8988T (cell line): ENCODE measurements at places on chromosomes 7 and 10.
A peak's percentile ranks its signal among the peaks of the same experiment; 100 is the strongest.

DNA sequence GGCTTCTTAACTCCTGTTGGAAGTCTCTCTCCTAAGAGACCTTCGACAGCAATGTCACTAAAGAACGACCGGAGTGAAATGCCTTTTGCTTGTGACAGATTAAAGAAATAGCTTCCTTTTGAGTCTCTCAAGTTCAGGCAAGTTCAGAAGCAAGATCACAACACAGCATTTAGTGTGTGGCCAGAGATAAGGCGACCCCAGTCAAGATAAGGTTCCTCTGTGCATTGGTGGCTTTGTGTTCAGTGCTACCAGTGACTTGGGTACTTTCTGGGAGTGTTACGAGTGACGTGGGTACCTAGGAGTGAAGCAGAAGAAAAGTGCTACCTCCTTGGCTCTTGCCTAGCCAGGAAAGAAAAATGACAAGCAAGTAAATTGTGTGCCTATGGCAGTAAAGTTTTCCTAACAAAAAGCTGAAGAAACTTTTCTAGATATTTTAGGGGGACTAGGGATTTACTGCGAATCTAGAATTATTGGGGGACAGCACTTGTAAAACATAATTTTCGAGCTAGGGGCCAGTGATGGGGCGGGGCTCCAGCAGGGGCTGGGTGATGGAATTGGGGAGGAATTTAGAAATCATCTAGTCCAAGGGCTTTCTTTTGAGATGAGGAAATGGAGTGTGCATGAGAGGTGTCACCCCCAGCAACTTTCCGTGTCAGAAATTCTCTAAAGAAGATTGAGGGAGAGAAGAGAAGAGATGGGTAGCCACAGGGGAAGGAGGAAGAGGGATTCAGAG lies 191.9 kb upstream of the LYZL2 start:
- DNase-seq: no peak

- no peak for DNase-seq
Observed at GRCh38 chr10:78025685-78026364, 3.5 kb downstream of the POLR3A start.

GRCh38 chr10:127556916-127557315 lies 7.8 kb downstream of the NPS start:
- no peak for DNase-seq

DNA sequence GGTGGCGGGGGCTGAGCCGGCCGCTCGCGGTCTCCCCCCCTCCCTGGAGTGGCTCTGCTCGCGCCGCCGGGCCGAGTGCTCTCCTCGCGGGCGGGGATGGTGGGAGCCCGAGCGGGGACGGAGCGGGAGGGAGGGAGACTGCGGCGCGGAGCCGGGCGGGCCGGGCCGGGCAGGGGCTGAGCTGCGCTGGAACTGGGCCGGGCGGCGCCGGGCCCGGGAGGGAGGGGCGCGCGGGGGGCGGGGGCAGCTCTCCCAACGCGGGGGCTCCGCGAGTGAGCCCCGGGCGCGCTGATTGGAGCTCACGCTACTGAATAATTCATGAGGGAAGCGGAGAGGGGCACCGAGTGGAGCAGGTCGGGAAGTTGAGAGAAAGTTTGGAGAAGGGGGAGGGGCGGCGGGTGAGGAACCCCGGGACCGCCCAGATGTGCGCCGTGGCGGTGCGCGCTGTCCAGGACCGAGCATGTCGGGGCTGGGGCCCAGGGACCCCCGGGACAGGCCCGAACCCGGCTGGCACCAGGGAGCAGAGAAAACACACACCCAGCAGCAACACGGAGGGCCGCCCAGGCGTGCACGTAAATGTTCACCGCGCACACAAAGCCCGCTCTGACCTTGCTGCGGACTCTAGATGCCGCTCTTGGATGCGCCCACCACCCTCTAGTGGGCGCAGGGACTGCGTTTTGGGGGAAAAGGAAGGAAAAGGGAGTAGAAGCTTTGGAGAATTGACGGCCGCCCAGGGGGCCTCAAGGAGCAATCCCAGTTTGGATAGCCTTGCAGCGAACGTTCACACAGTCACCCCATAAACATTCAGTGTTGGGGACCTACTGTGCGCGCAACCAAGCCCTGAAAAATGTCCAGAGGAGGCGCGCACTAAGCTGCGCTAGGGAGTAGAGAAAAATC lies at the start of gene EPHB4:
Gene EPHB4, minus strand, starts transcription at position 194 of the 897 bp plus-strand sequence. CDS start 493 bp downstream, outside the sequence.
- peak; percentile 55 for DNase-seq

DNA sequence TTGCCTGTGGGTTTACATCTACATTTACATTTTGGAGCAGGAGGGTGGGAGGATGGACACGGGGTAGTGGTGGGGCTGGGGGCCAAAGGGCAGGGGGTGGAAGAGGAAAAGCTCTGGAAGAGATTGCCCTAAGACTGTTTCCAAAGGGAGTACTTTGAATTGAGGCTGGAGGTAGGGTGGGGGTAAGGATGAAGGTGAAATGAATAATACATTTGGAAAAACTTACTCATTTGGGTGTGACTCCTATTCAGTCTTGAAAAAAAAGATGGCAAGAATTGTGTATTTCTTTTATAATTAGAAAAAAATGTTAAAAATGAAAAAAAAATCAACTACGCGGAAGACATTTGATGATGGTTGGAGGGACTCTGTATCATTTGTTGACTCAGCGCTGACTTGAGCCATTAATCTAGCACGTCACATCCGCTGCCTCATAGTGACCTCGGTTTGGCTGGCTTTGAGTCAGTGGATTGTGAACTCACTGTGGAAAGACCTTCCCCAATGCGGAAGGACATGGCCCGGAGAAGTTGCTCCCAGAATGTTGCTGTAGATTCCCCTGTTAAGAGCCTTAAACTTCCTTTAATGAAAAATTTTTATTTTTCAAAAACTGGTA lies 2.8 kb downstream of the FAM180A start:
- no peak for DNase-seq

GRCh38 chr10:68090586-68090985 lies 15.5 kb upstream of the HERC4 start:
- no peak for DNase-seq

DNA sequence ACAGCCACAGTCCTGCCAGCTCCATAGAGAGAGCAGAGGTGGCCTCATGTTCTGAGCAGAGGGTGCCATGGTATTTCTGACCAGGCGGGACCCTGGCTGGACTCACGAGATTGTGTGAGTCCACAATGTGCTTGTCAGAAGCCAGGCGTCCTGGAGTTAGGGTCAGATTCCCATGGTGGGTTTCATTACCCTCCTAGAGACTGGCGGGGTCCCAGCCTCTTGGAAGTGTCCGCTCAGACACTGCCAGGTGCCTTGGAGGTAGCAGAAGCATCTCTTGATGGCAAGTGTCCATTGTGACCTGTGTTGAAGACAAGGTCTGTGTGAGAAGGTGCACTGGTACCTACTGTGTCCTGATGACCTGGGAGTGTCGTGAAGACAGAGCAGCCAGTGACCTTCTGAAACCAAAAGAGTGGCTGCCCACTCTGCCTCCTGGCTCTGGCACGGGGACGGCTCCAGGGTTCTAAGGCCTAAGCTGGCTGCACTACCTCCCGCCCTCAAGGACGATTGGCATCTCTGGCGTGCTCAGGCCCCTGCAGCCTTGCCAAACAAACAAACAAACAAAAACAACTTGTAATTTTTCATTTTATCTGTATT lies 56.8 kb downstream of the MGMT start:
- DNase-seq: no peak

DNA sequence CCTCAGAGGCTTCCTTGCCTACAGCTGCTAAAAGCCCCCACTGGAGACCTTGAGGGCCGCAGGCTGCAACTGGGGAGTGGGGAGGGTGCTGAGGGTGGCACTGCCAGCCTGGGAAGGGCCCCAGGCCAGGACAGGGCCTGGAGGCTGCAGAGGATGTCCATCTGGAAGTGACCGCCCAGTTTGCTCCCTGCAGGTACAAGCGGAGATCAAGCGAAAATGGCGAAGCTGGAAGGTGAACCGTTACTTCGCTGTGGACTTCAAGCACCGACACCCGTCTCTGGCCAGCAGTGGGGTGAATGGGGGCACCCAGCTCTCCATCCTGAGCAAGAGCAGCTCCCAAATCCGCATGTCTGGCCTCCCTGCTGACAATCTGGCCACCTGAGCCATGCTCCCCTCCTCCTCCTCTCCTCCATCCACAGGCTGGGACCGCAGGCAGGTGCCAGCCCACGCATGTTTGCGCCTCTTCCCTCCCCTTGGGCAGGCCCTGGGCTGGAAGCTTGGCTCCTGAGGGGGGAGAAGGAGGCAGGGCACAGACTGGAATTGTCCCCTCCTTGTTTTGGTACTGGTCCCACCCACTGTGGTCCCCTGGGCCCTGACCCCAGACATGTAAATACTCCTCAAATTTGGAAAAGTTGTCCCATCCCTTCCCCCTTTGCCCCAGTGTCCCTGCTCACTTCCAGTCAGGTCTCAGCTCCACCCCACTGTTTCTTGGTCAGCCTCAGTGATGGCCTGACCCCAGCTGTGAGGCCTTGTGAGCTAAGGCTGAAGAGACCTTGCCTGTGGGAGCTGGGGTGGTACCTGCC lies 54.4 kb downstream of the ADCYAP1R1 start:
- DNase-seq: no peak

DNA sequence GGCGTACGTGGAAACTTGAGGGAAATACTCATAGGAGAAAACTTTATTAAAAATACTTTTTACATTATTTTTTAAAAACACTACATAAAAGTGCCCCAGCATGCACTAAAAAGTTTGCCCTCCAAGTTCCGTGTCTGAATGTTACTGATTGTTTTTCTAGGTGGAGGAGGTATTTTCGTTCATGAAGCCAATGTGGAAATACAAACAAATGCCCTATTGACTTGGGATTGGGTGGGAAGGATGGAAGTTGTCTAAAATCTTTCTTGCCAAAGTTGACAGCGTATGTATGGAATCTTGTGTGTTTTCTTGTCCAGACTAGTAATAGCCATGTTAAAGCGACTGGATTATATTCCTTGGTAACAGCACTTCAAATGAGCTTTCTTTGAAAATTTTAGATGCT lies 1.2 kb downstream of the PROSER2 start:
- no peak for DNase-seq

DNA sequence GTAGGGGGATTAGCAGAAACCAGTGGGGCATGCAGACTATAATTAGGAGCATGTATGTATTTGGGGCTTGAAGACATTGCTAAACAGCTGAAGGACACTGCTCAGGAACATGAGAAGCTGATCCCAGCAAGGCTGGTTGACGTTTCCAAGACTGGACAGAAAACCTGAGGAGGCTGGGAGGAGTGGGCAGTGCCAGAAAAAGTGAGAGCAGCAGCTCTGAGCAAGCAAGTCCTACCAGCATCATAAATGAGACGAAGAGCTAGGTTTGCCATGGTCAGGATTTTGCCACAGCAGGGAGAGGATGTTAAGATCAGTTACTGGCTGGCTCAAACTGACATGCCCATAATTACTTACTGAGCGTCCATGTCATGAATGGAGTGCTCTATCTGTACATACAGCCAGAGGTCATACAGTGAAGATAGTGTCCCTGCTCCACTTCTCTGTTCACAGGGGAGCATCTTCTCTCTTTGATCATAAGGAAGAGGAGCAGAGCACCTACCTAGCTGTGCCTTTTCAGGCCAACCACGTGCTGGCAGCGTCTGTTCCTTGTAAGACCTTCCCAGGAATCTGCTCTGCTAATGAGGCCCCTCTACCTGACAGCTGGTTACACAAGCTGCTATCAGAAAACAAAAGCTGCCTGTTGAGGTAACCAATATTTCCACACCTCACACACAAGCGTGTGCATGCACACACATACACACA lies 44.7 kb downstream of the PDE1C start:
- DNase-seq: no peak

GRCh38 chr7:55155351-55156117 lies 136.7 kb downstream of the EGFR start:
- no peak for DNase-seq

DNA sequence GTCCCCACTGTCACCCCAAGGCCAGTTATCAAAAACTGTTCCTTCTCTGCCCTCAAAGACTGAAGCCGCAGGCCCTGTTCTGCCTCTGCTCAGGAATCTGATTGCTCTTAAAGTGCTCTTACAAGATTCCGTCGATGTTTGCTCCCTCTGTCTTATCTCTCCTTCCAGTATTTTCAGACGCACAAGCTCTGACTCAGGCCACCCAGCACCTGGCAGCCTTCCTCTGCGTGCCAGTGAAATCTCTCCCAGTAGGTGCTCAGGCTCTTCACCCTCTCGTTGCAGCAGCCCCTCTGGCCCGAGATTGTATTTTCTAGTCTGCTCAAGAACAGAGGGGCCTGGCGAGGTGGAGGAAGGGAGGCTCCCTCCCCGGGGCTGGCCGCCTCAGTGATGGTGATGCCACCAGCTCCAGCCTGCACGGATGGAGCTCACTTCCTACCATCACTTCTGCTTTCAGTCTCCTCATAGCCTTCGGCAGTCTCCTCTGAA lies 276.2 kb downstream of the USP6NL start:
- no peak for DNase-seq

DNA sequence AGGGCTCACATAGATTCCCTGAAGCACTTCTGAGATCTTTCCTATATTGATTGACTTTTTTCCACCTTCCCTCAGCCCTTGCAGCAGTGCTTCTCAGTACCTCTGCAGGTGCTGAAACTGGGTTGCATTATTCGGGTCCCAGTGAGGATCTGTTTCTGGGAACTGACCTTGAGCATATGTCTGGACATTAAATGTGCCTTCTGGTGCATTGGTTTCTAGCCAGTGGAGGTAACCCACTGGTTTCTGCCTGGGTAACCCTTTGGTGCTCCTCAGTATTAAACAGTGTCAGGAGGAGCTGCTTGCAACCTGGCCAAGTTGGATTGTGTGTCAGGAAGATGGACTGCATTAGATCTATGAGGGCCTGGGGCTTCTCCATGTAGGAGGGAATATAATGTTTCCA lies 213.3 kb upstream of the KCND2 start:
- DNase-seq: no peak

DNA sequence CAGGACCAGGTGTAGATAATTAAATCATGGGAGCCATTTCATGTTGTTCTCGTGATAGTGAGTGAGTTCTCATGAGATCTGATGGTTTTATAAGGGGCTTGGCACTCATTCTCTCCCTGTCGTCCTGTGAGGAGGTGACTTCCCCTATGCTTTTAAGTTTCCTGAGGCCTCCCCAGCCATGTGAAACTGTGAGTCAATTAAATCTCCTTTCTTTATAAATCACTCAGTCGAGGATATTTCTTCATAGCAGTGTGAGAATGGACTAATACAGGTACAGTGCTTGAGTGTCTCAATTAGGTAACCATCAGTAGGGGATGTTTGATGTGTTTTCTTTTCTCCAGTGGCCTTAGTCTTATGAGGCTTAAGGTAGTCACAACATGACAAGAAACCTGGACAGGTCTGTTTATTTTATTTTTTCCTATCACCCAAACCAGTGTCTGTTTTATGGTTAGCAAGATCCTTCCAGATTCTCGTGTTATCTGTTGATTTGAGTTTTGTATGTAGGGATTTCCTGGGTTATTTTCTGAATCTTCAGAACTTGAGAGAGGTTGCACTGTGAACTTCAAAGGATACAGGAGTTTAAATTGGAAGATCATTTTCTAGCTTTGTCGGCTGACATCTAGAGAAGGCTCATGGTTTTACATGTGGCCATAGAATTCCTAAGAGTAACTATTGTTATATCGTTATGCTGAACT lies 32.1 kb downstream of the UMAD1 start:
- DNase-seq: no peak

GRCh38 chr10:103457176-103457712 lies 1.5 kb downstream of the CALHM1 start:
- DNase-seq: no peak
